Coronary artery (tissue), 2 donors: ENCODE measurements at places on chromosomes 12 and 14.

DNA sequence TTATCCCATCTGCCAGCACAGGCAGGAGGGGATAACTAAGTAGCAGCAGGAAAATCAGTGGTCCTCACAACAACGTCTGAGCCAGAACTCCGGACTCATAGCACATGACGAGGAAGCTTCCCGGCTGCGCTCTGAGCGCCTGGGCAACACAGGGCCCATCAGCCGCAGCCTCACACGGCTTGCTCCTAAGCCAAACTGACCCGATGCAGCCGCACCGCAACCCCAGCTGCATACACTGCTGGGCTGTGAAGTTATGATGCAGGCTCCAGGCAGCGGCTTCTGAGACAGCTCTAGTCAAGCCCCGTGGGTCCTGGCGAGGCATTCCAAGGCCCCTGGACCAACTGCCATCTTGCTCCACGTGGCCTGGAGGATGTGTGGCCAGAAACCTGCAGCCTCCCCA, 28.1 kb downstream of the ZFYVE21 start:
- DNase-seq, result peak; percentile 59

GRCh38 chr14:102538602-102539543, 29.3 kb upstream of the ANKRD9 start:
- DNase-seq, result no peak

DNA sequence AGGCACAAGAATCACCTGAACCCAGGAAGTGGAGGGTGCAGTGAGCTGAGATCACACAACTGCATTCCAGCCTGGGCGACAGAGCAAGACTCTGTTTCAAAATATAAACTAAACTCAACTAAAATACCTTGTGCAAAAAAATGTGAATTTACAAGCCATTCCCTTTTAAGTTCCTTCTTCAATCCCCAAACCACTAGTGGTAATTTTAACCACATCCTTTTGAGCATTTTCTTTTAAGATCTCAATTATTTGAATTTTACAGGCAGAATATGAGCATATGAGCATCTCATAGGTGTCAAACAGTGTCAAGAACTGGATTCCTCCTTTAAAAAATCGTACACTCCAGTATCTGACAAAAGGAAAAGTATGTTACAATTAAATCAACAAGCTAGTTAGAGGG, 57.0 kb upstream of the NPFF start:
- DNase-seq, result no peak

GRCh38 chr12:116156614-116157013, 120.9 kb downstream of the MED13L start:
- no peak for DNase-seq

DNA sequence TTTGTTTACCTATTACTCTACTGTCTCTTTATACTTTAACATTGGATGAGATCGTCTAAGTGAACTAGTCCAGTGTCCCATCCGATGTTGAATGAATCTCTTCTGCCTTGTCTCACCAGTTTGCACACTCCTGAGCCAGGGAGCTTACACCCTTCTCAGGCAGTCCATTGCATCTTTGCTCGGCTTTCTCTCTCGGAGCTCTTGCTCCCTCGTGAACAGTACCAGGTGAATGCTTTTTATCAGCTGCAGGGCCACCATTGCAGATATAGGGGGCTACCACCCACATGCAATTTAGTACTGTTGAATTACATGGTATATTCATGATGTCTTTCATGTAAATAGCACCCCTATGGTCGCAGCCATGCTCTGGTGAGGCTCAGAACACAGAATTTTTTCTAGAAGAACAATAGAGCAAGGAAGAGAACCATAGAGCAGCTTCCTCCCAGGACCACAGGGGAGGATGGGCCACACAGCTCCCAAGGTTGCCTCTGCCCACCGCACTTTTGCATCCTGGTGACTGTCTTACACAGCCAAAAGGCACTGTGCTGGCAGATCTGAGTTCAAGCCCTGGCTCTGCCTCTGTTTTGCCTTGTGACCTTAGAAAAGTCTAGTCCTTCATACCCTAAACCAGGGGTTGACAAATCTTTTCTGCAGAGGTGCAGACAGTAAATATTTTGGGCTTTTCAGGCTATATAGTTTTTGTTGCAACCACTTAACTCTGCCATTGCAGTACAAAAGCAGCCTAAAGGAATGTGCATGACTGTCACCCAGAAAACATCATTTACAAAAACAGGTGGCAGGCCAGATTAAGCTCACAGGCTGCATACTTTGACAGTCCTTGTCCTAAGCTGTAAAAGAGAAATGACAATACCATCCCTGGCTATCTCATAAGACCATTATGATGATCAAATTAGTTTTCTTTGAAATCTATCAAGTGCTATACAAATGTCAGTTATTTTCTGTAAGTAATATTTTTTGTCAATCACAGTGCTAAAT, 35.4 kb downstream of the PLEKHG7 start:
- DNase-seq, result no peak

DNA sequence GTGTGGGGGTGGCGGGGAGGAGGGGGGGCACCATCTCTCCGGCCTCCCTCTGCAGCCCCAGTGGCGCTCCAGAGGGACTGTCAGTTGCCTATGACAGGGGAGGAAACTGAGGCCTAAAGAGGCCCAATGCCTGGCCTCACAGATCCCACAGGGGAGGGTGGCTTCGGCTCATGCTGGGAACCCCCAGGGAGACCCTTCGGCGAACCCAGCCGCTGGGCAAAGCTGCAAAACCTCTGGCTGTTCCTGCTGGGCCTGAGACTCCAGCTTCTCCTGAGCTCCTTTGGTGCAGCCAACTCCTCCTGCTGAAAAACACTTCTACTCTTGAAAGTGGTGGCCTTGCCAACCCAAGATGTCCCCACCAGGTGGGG, 170.1 kb upstream of the RTL1 start:
- no peak for DNase-seq

DNA sequence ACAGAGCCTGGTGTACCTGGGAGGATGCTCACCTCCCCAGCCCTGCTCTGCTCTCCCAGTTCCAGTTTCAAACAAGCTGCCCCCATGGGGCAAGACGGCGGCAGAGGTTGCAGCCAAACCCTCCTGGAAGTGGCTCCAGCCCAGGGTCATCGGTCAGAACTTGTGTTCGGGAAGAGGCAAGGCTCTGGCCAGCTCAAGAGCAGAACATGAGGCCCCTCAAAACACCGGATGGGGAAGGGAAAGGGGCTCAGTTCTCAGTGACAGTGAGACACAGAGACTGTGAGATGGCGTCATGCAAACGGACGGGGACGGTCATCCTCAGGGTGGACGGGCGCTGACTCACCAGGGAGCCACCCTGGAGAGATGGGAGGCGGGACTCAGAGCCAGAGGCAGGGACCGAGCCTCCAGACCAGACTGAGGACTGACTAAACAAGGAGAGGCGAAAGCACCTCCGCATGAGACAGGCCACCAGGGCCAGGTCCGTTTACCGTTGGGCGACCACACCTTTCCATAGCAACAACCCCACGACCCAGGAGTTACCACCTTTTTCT, 63.9 kb upstream of the GALNT9 start:
- DNase-seq, result no peak

DNA sequence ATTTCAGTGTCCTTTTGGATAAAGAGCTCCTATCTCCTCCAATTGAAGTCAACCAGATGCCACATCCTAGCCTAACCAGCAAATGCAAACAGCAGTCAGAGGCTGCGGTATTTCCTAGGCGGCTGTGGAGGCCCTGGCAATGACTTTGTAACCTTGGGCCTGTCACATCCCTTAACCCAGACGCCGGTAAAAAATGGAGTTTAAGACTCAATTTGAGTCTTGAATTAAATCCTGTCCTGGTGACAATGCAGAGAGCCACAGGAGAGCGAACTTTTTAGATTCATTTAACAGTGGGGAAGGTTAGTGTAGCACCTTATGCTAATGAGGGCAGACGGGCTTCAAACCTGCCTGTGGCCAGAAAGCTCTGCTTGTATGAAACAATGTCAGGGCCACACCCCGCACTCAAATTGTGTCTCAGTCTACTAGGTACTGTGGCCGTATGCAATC, 1.3 kb downstream of the C12orf75 start:
- no peak for DNase-seq

DNA sequence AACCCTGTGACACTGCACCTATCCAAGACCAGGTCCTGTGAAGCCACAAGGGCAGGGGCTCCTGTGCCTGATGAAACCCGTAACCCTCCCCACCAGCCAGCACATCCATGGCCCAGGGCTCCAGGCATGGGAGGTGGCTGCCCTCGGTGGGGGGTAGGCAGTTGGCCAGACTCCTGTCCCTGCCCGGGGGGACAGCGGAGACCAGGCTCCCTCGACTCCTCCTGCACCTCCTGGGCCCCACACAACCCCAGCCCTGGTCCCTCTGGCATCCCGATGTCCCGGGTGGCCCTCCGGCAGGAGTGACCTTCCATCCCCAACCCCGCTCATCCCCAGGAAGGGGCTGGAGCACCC, 11.4 kb downstream of the AKT1 start:
- DNase-seq, result no peak

DNA sequence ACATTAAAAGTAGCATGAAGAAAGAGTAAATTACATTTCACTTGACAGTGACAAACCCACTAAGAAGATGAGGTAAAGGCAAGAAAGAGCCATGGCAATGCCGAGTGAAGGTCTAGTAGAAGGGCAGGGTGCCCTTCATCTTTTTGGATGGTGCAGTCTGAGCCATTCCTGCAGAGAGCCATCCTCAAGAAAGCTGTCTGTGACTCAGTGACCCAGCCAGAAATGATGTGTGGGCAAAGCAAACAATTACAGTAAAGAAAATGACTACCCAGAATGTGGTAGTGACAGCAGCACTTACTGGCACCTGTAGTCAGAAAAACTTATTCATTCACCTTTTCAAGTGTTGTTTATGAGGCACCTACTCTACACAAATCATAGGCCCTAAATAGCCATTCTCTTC, 281.7 kb downstream of the DUSP6 start:
- DNase-seq, result no peak

GRCh38 chr12:118432812-118433545, 56.6 kb downstream of the SUDS3 start:
- no peak for DNase-seq
